AML-193 (cell line): ENCODE measurements at places on chromosomes 2 and 18.
A peak's percentile ranks its signal among the peaks of the same experiment; 100 is the strongest.

DNA sequence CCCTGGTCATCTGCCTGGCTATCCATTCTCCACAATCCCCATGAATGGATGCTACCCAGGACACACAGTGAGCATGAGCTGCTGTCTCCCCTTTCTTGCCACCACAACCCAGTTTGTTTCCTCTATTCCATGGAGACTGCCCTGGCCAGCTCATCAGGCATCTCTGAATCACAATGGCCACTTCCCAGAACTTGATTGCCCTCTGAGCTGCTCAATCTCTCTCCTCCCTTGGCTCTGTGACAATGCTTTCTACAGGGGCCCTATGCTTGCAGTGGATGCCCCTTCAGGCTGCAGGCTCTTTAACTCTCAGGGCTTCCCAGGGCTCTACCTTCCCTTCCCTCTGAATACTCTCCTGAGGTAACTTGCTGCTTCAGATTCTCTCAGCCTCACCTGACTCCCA lies 14.4 kb upstream of the SLC4A5 start:
- no peak for DNase-seq

DNA sequence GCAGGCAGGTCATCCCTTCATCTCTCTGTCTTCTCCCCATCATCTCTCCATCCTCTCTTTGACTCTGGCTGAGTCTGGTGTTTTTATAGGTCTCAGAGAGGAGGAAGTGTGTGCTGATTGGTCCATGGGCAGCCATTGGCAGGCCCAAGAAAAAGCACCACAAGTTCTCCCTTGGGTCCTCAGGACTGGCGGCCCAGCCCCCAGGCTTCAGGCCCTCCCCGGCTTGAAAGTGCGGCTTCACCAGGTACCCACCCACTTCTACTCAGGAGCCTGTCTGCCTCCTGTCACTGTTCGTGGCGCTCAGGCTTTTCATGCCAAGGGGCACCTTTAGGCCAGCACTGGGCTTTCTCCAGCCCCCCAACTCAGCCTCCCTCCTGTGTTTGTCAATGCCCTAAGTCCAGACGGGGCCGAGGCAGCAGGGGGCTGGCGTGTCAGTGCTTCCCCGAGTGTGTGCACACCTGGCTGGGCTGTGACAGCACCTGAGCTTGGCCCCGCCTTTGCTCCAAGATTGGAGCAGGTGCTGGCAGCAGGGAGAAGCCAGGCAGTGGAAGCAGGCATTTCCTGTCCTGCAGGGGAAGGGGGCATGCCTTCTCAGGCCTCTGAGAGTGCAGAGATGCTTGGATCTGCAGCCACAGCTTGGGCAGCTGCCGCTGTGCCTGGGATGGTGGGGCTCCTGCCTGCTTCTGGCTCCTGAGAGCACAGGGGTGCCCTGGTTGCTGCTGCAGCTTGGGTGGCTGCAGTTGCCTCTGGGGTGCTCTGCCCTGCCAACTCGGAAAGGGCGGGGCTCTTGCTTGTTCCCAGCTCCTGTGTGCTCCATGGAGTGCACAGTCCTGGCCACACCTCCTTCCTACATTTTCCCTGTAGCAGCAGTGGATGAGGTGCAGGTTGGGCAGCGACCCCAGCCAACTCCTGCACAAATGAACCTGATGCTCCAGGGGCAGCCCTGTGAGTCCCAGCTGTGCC lies 34.1 kb downstream of the FBXO48 start:
- no peak for DNase-seq

DNA sequence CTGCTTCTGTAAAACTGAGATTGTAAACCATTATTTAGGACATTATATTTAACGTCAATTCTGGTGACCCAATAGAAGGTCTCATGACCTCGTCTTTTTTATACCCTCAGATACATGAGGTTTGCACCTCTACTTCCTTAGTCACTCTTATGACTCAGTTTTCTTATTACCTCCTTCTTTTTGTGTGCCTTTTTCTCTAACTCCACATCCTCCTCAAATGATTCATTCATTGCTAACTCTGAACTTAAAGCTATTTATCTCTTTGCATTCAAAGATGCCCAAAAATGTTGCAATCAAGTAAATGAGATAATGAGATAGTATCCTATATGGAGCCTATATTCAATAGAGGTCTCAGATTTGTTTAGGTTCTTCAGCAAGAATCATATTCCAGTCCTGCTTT lies 121.0 kb upstream of the KYNU start:
- no peak for DNase-seq

DNA sequence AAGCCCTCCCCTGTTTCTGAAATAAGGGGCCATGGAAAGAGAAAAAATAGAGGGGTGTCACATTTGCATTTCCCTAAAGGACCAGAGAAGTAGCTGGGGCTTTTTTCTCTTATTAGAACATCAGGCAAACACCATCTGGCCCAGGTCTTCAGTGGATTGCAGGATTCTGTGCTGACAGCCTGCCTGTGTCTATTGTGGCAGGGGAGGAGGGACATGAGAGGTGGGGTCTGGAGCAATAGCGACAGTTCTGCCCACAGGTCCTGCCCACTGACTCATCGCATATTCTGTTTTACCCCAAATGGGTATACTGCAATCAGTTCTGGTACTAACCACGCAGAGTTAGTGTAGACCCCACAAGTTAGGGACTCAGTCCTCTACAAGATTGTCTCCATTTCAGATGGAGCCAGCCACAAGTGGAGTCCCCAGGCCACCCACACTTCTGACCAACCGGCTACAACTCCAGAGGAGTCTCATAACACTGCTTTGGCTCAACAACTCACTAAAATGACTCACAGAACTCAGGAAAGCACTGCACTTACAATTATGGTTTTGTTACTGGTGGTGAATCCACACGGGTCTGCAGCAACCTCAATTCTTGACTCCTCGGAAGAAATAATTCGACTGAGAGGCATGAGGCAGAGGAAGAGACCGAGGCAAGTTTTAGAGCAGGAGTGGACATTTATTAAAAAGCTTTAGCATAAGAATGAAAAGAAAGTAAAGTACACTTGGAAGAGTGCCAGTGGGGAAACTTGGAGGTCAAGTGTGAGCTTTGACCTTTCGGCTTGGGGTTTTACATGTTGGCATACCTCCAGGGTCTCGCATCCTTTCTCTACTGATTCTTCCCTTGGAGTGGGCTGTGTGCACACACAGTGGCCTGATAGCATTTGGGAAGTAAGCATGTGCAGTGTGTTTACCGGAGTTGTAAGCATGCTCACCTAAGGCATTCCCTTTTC lies 146.4 kb upstream of the SPATS2L start:
- DNase-seq = no peak

DNA sequence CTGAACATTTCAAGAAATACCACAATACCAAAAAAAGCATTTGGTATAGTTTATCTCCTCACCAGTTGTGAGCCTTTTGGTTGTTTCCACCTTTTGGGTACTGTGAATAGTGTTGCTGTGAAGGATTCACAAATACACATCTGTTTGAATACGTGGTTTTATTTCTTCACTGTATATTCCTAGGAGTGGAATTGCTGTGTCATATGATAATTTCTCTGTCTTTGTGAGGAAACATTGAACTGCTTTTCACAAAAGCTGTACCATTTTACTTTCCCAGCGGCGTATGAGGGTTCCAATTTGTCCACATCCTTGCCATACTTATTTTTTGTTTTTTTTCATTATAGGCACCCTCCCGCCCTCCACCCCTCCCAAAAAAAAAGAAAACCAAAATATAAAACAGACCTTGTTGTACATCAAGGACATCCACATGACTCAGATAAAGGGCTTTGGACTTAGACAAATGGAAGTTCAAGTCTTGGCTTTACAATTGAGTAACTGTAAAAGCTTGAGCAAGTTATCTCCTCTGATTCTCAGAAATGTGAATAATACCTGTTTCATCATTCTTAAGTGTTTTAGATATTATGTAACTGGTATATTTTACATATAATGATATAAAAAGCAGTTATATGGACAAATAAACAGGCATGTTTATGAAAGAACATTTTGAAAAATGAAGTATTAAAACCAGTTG lies 19.0 kb downstream of the UBE2E3 start:
- no peak for DNase-seq

GRCh38 chr2:27712522-27712921 lies 48.8 kb downstream of the SLC4A1AP start:
- DNase-seq = no peak

- DNase-seq = no peak
Observed at GRCh38 chr18:9507565-9508088, 32.3 kb downstream of the RALBP1 start.

GRCh38 chr2:114160263-114160981 lies 270.5 kb downstream of the ACTR3 start:
- no peak for DNase-seq

- DNase-seq = peak; percentile 98
Observed at GRCh38 chr2:218733171-218734021, 22.8 kb downstream of the TTLL4 start.

GRCh38 chr2:222844323-222844722 lies 16.5 kb upstream of the ACSL3 start:
- peak; percentile 84 for DNase-seq

- no peak for DNase-seq
Observed at GRCh38 chr2:7725850-7726242, 808.6 kb downstream of the RNF144A start.

DNA sequence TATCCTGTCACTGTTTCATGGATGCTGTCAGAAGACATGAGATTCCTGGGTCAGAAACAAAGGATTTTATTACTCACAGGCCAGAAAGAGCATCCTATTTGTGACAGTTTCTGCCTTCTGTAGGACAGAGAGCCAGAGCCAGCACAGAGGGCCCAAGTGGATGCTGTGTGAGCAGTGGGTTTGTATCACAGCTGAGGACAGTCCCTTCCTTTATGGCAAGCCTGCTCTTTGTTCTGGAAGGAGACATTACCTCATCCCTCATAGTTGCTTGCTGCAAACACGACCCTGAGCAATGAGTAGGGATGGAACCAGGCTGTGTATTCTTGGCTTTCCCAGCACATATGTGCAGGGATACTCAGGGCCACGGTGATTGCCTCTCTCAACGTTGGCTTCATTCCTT lies 41.6 kb downstream of the ARHGEF4 start:
- no peak for DNase-seq

GRCh38 chr2:62698653-62699052 lies 6.9 kb upstream of the EHBP1 start:
- no peak for DNase-seq

DNA sequence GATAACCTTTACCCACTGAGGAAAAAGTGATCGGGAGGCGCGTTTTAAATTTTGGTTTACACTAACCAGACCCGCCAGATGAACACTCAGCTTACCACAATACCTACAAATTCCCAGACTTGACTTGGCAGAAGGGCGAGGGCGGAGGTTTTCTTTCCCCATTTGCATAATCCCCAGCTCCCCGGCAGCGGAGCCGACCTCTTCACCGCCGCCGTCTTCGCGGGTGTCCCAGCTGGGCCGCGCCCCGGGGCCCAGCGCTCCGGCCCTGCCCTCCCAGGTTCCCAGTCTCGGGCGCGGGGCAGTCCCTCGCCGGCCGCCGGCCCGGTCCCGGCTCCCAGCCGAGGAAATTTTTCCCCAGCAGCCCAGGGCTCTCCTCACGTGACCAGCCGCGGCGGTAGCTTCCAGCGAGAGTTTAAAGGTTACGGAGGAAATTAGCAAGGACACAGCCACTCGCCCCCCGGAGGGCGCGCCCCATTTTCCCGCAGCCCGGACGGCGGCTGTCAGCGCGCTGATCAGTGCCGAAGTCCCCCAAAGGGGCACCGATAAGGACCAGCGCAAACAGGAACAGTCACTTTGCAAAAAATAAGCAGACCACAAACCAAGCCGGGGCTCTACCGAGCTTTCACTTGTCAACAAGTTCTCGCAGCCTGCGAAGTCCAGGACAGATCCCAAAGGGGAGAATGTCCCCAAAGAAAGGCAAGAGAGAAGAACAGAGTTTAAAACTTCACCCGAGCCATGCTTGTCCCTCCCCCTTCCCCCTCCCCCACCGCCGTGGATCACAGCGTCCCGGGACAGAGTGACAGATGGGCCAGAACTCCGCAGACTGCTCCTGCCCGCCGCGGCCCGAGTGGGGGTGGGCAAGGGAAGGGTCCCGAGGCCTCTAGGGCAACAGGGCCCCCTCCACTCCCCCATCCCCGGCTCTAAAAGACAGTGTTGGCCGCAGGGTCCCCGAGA lies 1.3 kb upstream of the PRKCE start:
- peak; percentile 25 for DNase-seq

GRCh38 chr18:55234366-55235093 lies 275.3 kb upstream of the CCDC68 start:
- DNase-seq = peak; percentile 73

DNA sequence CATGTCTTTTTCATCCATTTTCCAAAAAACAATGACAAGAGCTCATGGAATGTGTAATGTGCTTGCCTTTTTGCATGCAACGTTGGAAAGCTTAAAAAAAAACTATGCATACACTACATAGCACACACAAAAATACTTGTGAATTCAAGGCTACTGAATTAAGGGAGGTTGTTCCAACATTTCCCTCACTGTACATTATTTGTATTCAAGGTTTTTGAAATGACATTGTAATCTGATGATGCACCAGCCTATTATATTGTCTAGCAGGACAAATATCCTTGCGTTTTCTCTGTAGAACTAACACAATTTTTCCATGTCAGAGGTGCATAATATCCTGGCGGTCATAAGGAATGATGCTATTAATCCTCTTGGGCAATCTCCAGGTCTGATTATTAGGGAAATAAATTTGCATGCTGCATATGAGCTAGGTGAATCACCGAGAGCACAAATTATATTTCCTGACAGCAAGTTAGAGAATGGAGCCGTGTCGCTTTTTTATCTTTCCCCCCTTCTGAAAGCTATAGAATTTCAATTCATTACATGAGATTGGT lies 836.9 kb upstream of the FANCL start:
- no peak for DNase-seq

DNA sequence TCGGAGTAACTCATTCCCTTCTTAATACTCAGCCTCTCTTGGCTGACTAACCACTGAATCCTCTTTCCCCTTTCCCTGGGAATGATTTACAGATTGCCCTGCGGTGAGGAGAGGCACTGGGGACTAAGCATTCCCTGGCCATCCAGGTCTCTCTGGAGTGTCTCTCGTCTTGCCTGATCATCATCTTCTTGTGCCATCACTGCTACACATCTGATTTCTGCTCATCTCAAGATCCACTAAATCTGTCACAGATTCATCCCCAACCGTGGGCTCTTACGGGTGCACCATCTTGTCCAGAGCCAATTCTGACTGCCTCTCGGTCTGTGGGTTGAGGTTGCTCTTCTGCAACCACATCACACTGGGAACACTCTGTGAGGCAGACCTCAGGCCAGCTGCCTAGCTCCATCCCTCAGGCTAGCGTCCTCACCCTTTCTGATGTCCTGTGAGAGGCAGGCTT lies 12.0 kb downstream of the SFTPB start:
- DNase-seq = no peak

- no peak for DNase-seq
Observed at GRCh38 chr2:172348555-172349288, 78.7 kb upstream of the ITGA6 start.
